ENCODE measurements at places on chromosomes 6 and 20.

DNA sequence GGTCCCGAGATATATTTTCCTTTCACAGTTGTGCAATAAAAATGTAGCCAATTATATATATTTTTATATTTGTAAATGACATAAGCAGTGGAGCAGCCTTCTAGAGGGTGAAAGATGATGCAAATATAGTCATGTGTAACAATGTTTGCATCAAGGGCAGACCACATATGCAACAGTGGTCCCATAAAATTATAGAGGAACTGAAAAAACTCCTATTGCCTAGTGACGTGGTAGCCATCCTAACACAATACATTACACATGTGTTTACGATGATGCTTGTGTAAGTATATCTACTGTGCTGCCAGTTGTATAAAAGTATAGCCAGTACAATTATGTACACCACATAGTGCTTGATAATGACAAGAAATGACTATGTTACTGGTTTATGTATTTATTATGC, 162.8 kb downstream of the ZFAND3 start:
- DNase-seq: no peak

DNA sequence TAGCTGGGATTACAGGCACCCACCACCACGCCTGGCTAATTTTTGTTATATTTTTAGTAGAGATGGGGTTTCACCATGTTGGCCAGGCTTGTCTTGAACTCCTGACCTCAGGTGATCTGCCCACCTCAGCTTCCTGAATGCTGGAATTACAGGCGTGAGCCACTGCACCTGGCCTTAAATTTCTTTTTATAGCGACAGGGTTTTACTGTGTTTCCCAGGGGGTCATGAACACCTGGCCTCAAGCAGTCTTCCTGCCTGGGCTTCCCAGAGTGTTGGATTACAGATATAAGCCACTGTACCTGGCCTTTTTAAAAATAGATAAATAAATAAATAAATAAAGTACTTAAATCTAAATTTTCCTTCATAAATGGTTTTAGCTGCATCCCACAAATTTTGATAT, 57.5 kb downstream of the LIN28B start:
- no peak for DNase-seq

GRCh38 chr6:70163795-70164194, 139.1 kb downstream of the COL9A1 start:
- DNase-seq: no peak

- no peak for DNase-seq
Measured at GRCh38 chr20:46588532-46589511, 38.4 kb upstream of the OCSTAMP start.

DNA sequence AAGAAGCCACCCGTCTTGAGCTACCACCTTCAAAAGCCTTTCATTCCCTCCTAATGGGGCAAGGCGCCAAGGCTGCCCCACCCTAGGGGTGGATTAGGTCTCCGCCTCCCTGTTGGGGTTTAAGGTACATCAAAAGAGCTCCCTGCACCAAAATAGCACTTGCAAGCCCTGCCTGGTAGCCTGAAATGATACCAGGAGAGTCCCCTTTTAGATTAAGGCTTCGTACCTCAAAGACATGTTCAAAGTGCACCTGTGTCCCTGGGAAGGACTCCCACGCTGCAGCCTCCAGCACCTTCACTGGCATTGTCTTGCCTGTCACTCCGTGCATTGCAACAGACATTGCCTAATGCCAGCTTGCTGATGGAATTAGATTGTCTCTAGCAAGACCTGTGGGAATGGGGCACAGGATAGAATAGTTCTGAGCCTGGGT, 15.7 kb upstream of the CDKN1A start:
- no peak for DNase-seq

DNA sequence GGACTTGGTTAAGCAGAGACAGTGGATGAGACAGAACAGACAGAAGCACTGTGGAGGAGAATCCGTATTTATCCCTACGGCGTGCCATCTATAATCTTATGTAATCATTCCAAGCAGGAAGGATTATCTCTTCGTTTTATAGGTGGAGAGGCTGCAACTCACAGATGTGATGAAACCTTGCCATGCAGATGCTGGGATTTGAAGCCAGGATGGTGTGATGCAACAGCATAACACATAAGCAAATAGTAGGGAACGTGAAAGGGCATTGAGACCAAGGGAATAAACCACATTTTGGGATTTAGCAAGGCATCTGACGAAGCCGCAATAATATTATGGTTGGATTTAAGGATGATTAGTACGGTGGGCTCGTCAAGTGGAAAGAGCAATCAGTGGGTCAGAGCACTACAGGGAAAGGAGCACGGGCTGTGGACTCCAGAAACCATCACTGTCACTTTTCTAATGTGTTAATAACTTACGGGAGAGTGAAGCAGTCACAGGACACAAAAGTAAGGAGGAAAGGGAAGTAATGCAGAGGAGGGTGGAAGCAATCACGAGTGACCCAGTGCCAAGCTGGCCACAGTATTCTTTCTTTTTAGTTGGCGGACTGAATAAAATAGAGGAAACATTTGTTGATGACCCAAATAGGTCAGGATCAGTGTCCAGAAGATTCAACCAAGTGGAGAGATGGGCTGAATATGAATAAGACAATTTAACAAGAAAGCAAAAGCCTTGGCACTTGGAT, 119.6 kb upstream of the EDN1 start:
- DNase-seq: no peak

- no peak for DNase-seq
Measured at GRCh38 chr6:111222341-111222740, 135.0 kb downstream of the SLC16A10 start.

- DNase-seq: no peak
Measured at GRCh38 chr20:62696434-62696957, 12.1 kb upstream of the NTSR1 start.

GRCh38 chr6:127180426-127180825, 62.0 kb downstream of the RSPO3 start:
- no peak for DNase-seq

GRCh38 chr6:73766040-73766439, 70.0 kb downstream of the CD109 start:
- no peak for DNase-seq

All from NCI-H2029 treated with DMSO at 0.1 percent for 48 hours (cell line).